ENCODE measurements at places on chromosomes 7 and 10. TPM values are rescaled to one million over a fixed set of nuclear protein-coding genes. Genes with fewer than 3 reads are reported as not detected.

- no peak for DNase-seq
Measured at GRCh38 chr10:78570633-78571235, 498.0 kb upstream of the ZMIZ1 start.

GRCh38 chr10:75367021-75367487 lies 34.5 kb downstream of the ZNF503 start:
- no peak for DNase-seq

DNA sequence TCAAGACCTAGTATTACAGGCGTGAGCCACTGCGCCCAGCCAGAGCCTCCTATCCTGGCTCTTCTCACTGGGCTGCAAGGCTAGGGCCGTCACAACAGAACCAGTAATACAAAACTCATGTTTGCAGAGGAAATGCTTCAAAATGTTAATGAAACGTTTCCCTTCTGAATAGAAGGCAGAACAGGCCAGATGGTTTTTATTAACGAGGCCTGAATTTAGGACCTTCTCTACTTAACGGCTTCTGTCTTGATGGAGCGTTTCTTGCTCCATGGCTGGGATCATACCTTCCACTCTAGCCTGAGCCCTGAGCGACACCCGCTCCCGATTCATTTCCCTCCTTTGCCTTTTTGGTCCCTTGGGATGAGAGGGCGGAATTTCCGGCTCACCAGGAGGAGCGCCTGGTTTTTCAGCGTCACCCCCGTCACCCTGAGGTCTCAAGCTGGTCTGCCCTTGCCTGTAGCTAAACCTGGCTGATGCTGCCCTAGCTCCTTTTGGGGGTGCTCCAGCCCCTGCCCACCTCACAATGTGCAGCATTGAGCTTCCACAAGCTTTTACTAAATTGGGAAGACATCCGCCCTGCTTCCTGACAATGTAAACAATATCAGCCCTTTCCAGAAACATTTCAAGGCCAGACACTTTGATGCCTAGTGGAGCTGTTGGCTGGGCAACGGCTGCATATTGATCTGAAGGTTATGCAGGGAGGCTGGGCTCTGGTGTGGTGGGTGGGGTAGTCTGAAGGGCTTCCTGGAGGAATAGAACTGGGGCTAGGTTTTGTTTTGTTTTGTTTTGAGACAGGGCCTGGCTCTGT lies 5.2 kb downstream of the CLIP2 start:
- DNase-seq, result no peak

GRCh38 chr7:26398427-26398755 lies 106.7 kb downstream of the SNX10 start:
- DNase-seq, result no peak

GRCh38 chr10:119702583-119702982 lies 23.3 kb upstream of the INPP5F start:
- DNase-seq, result no peak

DNA sequence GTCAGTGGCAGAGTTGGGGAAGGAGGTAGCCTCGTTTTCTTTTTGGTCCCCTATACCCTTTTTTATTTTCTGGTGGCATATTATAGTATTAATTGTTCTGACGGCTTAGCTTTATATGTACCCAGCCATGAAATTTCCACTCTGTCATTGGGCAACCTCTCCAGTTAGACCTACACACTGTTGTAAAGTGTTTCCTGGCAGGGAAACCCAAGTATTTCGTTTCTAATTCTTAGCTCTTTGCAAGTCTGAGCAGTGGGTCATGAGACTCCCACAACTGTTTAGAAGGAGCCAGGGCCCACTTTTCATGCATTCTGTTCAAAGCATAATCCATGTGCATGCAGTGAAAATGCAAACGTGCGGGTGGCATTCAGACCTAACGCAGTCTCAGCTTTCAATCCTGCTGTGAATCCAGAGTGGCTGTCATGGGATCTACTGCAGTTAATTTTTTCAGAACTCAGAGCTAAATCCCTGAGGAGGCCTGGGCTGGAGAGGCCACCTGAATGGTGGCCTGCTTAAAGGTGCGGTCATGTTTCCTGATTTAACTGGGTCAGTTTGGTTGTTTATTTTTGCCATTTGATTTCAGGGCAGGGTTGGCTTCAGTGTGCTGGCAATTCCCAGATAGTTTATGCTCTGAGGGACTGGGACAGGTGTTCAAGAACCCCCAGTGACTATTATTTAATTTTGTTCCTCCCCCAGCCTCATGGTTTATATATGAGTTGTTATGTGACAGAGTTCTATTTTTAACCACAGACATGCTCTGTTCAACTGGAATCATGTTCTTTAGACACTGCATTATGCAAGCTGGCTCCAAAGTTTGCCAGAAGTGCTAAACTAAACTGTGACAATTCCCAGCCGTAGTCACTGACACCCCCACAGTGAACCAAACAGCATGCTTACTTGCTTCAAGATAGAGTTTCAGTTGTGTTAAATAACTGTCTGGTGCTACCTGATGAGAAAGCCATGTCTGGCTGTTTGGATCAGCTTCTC lies 27.4 kb upstream of the SYPL1 start:
- no peak for DNase-seq

GRCh38 chr10:59709395-59710125 lies at the start of gene SLC16A9:
Gene SLC16A9 (minus strand): TSS chr10:59709850. CDS start chr10:59684291, 25,559 bp downstream.
- DNase-seq, result peak; percentile 52

- DNase-seq, result no peak
Measured at GRCh38 chr10:19930936-19931893, 115.0 kb downstream of the PLXDC2 start.

DNA sequence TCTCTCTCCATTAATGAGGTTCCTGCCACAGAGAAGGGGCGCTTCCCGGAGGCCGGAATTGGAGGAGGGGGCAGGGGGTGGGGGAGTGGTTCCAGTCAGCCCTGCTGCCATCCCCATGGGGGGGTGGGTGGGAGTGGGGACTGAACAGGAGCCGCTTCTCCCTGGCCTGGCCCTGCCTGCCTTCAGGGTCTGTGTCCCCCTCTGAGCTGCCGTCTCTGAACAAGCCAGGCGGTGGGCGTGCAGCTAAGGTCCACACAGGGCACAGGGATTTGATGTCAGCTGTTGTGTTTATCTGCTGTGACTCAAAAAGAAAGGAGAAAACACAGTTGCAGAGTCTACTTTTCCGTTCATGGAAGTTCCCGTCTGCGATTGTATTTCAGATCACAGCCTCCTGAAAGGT lies 141.5 kb upstream of the PCBD1 start:
- DNase-seq, result no peak

- DNase-seq, result no peak
Measured at GRCh38 chr10:79071396-79071923, 2.7 kb downstream of the ZMIZ1 start.

DNA sequence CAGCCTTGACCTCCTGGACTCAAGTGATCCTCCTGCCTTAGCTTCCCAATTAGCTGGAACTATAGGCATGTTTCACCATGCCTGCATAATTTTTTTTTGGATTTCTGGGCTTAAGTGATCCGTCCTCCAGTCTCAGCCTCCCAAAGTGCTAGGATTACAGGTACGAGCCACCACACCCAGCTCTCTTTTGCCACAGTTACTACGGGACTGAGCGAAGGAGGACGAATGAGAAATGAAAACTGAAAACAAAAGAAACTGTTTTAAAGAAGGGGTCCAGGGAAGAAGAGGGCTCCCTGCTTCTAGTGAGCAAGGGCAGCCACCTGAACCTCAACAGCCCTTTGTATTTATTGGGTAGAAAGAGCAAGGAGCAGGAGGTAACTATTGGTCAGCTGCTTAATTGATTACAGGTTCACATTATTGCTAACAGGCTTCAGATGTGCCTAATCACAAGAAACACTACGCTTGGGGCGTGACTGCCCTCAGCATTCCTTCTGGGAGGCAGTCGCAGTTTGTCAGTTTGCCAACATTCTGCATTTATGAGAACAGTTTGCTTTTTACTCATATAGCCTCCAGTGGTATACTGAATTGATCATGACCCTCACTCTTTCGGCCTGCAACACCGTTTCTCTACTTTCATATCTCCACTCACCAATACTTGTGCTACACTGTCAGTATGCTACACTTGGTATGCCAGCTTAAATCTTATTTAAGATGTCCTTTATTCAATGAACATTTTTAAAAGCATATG lies 676.8 kb downstream of the DNAJB9 start:
- DNase-seq, result no peak

DNA sequence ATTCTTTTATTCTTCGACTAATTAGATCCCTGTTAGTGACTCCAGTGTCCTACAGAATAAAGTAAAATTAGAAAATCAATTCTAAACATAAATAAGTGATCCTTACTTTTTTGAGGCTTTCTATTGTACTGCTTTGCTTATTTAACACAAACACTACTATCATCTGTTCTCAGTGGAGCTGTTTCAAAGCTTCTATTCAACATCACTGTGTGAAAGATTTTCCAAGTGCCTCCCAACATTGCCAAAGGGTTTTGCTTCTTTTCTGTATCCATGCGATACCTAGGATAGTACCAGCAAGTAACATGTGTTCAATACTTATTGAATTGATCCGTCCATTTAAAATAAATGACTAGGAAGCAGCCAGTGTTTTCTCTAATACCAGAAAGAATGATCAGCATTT lies 125.7 kb downstream of the ARHGAP21 start:
- DNase-seq, result no peak

- DNase-seq, result no peak
Measured at GRCh38 chr7:129857313-129857712, 95.4 kb downstream of the UBE2H start.

GRCh38 chr7:105838627-105839231 lies 37.7 kb downstream of the ATXN7L1 start:
- no peak for DNase-seq

GRCh38 chr10:93767724-93768399 lies 10.1 kb downstream of the LGI1 start:
- DNase-seq, result no peak

DNA sequence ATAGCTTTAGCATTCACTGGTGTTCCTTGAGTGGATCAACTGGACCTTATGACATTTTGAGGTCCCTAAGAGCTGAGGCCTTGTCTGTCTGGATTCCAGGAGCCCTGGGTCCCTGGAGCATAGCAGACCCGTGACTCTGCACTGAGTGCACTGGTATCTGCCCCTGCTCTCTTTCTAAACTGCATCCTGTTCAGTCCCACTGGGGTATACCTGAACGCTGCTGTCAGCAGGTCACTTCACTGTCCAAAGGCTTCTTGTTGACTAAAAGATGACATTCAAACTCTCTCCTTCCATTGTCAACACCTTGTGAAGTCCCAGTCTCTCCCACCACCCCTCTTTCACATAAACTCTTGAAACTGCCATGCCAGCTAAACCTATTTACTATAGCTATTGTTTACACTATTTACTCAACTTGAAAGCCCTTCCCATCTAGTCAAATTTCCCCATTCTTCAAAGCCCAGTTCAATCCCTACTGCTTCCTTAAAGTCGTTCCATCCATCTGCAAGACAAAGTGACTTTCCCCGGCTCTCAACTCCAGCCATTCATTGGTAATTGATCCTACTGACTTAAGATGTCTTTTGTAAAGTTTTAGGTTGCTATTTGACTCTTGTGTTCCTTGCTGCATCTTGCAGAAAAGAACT lies 523.3 kb downstream of the KCNMA1 start:
- no peak for DNase-seq

- no peak for DNase-seq
Measured at GRCh38 chr7:157519798-157520244, 183.0 kb downstream of the DNAJB6 start.

Gene DUSP5
- total RNA-seq, result 84.3 TPM

Gene MYOF
- total RNA-seq, result 33.2 TPM

Gene LRRC27
- 3.5 TPM for total RNA-seq

Gene RAB19
- total RNA-seq, result 12.5 TPM

Gene NUP205
- total RNA-seq, result 119 TPM

Gene PCGF5
- 36.9 TPM for total RNA-seq

Gene ANXA8
- 7.5 TPM for total RNA-seq

Gene TEX36
- not detected for total RNA-seq

Gene CLCN1
- total RNA-seq, result not detected
